Type B pancreatic cell (in vitro differentiated cells): ENCODE measurements at places on chromosomes 13 and 19.
A peak's percentile ranks its signal among the peaks of the same experiment; 100 is the strongest.

- peaks cover 6% of the 10 kb centered on the region for H3K36me3 ChIP-seq
- no peak overlapping the region for H3K27ac ChIP-seq
- H3K27me3 ChIP-seq: peaks cover 17% of the 10 kb centered on the region
- peaks cover 4% of the 10 kb centered on the region for H3K4me1 ChIP-seq
- no peak overlapping the region for H3K4me3 ChIP-seq
- no peak for DNase-seq
These were observed 4.2 kb downstream of the DIRAS1 start for GRCh38 chr19:2716722-2717637.

- peak overlapping the region; percentile 44 for H3K4me3 ChIP-seq
- no peaks in the 10 kb centered on the region for H3K27me3 ChIP-seq
- H3K27ac ChIP-seq: peak overlapping the region; percentile 90
- DNase-seq: no peak
- H3K36me3 ChIP-seq: peaks cover 33% of the 10 kb centered on the region
- H3K4me1 ChIP-seq: peaks cover 66% of the 10 kb centered on the region
These were observed 37.6 kb upstream of the RNF113B start for GRCh38 chr13:98214707-98215106.

GRCh38 chr13:28426381-28426780 lies 68.5 kb downstream of the FLT1 start:
- no peaks in the 10 kb centered on the region for H3K36me3 ChIP-seq
- H3K27ac ChIP-seq: no peak overlapping the region
- DNase-seq: no peak

DNA sequence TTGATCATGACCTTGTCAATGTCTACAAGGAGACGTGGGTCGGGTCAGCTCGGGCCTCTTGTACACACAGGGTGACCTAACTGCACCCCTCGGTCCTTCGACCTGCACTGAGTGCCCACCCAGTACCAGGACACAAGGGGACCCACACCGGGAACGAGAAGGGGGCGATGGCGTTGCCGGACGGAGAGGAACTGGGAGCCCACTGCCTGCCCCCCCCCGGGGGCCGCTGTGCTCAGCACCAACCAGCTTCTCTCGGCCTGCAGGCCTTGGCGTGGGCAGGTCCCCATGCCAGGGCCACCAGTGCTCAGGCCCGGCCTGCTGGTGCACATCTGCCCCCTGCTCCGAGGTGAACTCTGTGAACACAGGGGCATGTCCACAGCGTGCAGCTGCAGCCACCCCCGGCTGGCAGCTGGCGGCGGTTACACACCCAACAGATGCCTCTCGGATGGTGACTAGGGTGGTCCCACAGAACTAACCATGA lies 14.1 kb downstream of the CFD start:
- peaks cover 3% of the 10 kb centered on the region for H3K4me1 ChIP-seq
- DNase-seq: no peak
- H3K36me3 ChIP-seq: peaks cover 7% of the 10 kb centered on the region

DNA sequence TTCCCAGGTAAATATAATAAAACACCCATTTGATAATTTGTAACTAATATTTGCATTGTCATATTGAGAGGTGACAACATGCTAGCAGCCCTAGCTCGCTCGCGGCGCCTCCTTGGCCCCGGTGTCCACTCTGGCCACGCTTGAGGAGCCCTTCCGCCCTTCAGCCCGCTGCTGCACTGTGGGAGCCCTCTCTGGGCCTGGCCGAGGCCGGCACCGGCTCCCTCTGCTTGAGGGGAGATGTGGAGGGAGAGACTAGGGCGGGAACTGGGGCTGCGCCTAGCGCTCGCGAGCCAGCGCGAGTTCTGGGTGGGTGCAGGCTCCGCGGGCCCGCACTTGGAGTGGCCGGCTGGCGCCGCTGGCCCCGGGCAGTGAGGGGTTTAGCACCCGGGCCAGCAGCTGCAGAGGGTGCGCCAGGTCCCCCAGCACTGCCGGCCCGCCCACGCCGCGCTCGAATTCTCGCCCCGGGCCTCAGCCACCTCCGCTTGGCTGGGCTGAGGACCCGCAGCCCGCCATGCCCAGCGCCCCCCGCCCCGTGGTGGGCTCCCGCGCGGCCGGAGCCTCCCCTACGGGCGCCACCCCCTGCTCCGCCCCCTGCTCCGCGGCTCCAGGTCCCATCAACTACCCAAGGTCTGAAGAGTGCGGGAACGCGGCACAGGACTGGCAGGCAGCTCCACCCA lies 594.4 kb downstream of the SLITRK6 start:
- H3K27me3 ChIP-seq: no peaks in the 10 kb centered on the region
- DNase-seq: no peak
- no peak overlapping the region for H3K4me3 ChIP-seq
- H3K4me1 ChIP-seq: no peaks in the 10 kb centered on the region
- H3K36me3 ChIP-seq: no peaks in the 10 kb centered on the region

- no peak for DNase-seq
- H3K27ac ChIP-seq: no peak overlapping the region
- no peaks in the 10 kb centered on the region for H3K4me1 ChIP-seq
These were observed 381.0 kb downstream of the TSHZ3 start for GRCh38 chr19:30968210-30968609.

DNA sequence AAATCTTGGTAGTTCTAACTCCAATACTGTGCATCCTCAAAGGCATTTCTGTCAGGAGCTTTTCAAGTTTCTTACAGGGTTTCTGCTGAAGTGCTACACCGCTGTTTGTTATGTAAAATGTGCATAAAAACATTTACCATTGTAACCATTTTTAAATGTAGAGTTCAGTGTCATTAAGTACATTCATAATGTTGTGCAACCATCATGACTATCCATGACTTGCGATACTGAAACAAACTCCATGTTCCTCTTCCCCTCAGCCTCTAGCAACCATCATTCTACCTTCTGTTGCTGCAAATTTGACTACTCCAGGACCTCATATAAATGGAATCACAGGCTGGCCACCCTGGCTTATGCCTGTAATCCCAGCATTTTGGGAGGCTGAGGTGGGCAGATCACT lies 14.4 kb upstream of the SLC25A42 start:
- H3K27me3 ChIP-seq: no peaks in the 10 kb centered on the region
- H3K4me3 ChIP-seq: no peak overlapping the region
- H3K27ac ChIP-seq: no peak overlapping the region
- H3K4me1 ChIP-seq: no peaks in the 10 kb centered on the region
- peaks cover 7% of the 10 kb centered on the region for H3K36me3 ChIP-seq

DNA sequence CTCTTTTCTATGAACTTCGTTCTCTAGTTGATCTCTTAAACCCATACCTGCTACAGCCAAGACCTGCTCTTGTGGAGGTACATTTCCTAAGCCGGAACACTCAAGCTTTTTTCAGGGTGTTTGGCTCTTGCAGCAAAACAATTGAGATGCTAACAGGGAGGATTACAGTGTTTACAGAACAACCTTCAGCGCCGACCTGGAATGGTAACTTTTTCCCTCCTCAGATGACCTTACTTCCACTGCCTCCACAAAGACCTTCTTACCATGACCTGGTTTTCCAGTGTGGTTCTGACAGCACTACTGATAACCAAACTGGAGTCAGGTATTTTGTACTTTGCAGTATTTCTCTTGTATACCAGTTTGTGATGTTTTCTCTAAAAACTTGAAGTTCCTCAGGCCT lies 506 bp downstream of the KCNRG start:
- DNase-seq: no peak
- peaks cover 51% of the 10 kb centered on the region for H3K36me3 ChIP-seq
- H3K4me1 ChIP-seq: peaks cover 3% of the 10 kb centered on the region
- H3K27ac ChIP-seq: no peak overlapping the region
- H3K27me3 ChIP-seq: no peaks in the 10 kb centered on the region

DNA sequence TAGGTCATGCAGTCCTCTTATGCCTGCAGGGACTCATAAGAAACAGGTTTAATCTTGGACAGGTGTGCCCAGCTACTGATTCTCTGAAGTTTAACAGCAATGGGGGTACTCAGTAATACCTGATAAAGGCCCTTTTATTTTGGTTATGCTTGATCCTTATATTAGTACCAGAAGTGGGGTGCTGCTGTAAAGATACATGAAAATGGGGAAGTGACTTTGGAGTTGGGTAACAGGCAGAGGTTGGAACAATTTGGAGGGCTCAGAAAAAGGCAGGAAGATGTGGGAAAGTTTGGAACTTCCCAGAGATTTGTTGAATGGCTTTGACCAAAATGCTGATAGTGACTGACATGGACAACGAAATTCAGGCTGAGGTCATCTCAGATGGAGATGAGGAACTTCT lies 14.6 kb upstream of the TMTC4 start:
- no peaks in the 10 kb centered on the region for H3K36me3 ChIP-seq
- no peak for DNase-seq
- H3K27ac ChIP-seq: no peak overlapping the region
- no peaks in the 10 kb centered on the region for H3K4me1 ChIP-seq
- peaks cover 3% of the 10 kb centered on the region for H3K27me3 ChIP-seq

- DNase-seq: no peak
- H3K27ac ChIP-seq: no peak overlapping the region
- no peak overlapping the region for H3K4me3 ChIP-seq
- no peaks in the 10 kb centered on the region for H3K27me3 ChIP-seq
- H3K36me3 ChIP-seq: peaks cover 68% of the 10 kb centered on the region
- no peaks in the 10 kb centered on the region for H3K4me1 ChIP-seq
These were observed 27.2 kb upstream of the POU4F1 start for GRCh38 chr13:78630511-78630910.

GRCh38 chr13:106078191-106078590 lies 457.3 kb downstream of the EFNB2 start:
- H3K4me3 ChIP-seq: no peak overlapping the region
- no peaks in the 10 kb centered on the region for H3K27me3 ChIP-seq
- no peak overlapping the region for H3K27ac ChIP-seq
- H3K36me3 ChIP-seq: no peaks in the 10 kb centered on the region
- H3K4me1 ChIP-seq: peaks cover 8% of the 10 kb centered on the region

DNA sequence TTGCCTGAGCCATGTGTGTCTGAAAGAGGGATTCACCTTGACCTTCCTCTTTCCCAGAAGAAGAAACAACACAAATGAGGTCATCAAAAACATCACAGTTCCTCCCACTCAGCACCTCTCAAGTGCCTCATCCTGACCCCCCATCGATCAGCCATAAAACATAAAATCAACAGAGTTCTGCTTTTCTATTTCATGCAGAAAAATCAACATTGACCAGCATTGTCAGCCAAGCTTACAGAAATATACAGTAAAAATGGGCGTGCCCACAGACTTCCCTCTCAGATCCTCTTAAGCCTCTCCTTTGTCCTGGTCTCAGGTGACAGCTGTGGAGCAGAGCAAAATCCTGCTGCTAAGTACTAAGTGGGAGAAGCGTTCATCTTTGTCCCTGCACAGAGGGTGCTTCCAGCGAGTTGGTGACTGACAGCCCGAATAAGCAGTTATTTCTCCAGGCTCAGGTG lies 213.3 kb downstream of the OLFM4 start:
- H3K27ac ChIP-seq: no peak overlapping the region
- peaks cover 19% of the 10 kb centered on the region for H3K27me3 ChIP-seq
- no peaks in the 10 kb centered on the region for H3K36me3 ChIP-seq
- H3K4me3 ChIP-seq: no peak overlapping the region

- DNase-seq: no peak
- H3K4me3 ChIP-seq: no peak overlapping the region
- H3K36me3 ChIP-seq: peaks cover 24% of the 10 kb centered on the region
- H3K4me1 ChIP-seq: peaks cover 9% of the 10 kb centered on the region
- H3K27me3 ChIP-seq: no peaks in the 10 kb centered on the region
These were observed 22.6 kb downstream of the POLR1D start for GRCh38 chr13:27644302-27644701.

DNA sequence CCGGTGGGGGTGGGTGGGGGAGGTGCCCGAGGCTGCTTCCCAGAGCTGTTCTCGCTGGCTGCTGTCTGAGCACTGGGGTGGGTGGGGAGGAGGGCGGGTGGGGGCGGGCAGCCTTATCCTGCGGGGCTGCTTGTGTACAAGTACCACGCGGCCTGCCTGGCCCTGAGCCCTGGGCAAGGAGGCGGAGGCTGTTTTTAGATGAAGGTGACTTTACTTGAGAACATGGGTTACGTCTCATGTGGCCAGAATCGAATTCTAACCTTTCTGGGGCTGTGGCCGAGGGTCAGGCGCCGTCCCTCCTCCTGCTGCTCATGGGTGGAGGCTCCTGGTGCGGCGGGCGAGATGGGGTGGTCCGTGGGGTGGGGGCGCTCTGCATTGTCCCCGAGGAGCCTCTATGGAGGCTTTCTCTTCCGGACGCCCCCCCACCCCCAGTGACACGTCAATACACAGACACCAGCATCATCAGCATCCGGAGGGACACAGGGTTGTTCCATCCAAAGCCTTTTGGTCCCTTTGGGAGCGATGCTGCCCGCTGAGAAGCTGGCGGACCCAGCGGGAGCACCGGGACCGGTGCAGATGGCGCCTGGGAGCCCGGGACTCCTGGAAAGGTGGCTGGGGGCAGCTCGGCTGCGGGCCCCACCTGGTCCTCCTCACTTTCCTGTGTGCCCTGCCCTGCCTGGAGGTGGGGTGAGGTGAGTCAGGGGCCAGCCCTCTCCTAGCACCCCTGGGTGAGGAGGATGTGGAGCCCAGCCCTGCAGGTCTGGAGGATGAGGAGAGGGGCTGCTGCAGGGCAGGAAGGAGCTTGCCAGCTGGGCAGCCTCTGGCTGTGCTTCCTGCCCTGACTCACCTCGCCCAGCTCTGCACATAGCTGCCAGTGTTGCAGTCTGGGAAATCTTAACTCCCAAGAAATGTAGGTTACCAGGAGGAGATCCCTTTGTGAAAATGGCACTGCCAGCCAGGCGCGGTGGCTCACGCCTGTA lies 3.4 kb downstream of the BSG start:
- peaks cover 25% of the 10 kb centered on the region for H3K4me1 ChIP-seq
- peaks cover 3% of the 10 kb centered on the region for H3K36me3 ChIP-seq
- DNase-seq: no peak
- peaks cover 6% of the 10 kb centered on the region for H3K27me3 ChIP-seq
- no peak overlapping the region for H3K27ac ChIP-seq
- H3K4me3 ChIP-seq: no peak overlapping the region

- H3K4me1 ChIP-seq: peaks cover 32% of the 10 kb centered on the region
- no peak overlapping the region for H3K27ac ChIP-seq
- DNase-seq: no peak
- H3K4me3 ChIP-seq: no peak overlapping the region
These were observed 918.6 kb downstream of the UQCRFS1 start for GRCh38 chr19:28294395-28294794.

DNA sequence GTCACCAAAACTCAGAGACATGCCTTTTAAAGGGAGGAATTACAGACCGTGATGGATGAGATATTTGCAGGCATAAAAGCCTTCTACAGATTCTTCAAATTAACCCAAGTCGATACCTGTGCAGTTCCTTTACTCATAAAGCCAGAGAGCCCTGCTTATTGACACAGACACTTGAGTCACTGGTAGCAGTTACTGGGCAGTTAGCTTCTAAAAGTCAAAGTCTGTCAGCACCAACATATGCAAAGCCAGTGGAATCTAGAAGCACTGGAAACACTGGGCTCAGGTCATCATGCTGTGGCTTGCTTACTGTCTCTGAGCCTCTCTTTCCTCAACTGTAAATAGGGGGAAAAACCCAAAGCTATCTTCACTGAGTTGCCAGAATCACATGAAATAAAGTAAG lies 25.7 kb upstream of the LRCH1 start:
- peak overlapping the region; percentile 36 for H3K27ac ChIP-seq
- no peaks in the 10 kb centered on the region for H3K36me3 ChIP-seq
- H3K27me3 ChIP-seq: peaks cover 5% of the 10 kb centered on the region
- DNase-seq: no peak
